ENCODE measurements at places on chromosomes 12 and 14.
A peak's percentile ranks its signal among the peaks of the same experiment; 100 is the strongest.

- no peak for DNase-seq
Measured at GRCh38 chr12:125983784-125984500, 918.7 kb downstream of the AACS start.

GRCh38 chr12:82803201-82803600, 116.5 kb downstream of the TMTC2 start:
- DNase-seq, result no peak

DNA sequence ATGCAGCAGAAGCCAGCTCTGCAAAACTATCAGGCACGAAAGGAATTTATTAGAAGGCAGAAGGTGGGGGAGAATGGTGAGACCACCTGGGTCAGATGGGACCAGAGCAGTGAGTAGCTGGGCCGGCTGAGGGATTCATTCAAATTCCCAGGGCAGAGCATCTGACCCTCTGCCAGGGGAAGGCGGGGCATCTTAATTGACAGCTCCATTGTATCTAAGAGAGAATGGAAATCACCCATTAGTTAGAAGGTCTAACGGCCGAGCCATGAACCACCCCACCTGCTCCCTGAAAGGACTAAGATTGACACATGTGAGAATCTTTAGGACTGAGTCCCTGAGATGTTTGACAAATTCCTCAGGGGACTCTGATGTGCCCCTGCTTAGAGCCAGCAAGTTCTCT, 83.7 kb downstream of the PHETA1 start:
- DNase-seq, result no peak

- no peak for DNase-seq
Measured at GRCh38 chr14:75310295-75311111, 31.9 kb downstream of the FOS start.

DNA sequence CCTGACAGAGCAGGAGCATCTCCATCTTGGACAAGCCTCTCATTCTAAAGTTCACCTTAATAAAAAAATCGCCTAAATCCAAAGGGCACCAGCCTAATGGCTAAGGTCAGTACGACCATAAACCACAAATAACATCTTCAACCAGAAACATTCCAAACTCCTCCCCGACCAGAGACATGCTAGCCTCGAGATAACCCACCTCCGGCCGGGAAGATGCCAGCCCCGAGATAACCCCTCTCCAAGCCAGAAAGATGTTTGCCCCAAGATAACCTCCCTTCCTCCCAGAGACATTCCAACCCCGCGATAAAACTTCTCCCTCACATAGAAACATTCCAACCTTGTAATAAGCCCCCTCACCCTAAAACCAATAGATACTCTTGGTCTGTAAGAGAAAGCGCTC, 86.8 kb upstream of the PKP2 start:
- DNase-seq, result no peak

DNA sequence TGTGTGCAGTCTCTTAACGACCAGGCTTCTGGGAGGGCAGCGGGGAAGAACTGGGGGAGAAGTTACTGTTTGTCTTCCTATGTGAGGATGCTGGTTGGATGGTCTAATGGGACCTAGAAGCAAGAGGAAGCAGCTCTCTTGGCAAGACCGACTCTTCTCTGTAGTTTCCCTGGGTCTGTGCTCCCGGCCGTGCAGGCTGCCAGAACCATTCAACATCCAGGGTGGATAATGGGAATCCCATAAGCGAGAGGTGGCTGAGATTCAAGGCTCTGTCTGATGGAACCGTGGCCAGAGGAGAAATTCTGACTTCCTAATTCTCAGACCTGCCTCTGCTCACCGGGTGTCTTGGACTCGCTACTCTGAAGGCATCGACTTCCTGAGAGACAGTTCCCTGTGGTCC, 561.0 kb upstream of the TBX3 start:
- no peak for DNase-seq

DNA sequence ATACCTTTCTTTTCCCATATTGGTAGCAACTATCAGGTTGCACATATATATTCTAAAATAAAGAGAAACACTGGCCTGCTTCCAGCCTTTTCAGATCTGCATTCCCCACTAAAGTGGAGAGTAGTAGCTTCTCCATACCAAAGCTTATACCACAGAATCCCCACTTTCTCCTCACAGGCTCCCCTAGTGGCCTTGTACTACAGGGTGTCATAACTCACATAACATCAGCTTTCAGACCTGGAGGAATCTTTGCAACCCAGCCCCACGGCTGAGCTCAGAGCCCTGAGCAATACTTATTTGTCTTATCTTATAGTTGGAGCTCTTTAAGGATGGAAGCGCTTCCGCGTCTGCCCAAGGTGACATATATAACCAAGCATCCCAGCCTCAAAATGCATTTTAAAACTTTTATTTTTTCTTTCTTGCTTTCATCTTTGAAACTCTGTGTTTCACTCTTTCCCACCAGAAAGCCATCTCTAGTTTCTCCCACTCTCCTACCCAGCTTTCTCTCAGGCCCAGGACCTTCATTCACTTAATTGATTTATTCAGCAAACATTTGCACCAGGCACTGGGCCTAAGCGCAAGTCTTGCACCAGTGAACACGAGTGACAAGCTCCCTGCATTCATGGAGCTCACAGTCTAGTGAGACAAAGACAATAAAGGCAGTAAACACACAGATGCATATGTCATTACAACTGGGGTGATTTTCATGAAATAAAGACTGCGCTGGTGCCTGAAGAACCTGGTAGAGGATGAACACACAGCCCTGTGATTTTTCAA, 254.7 kb downstream of the IPO8 start:
- no peak for DNase-seq

- peak; percentile 36 for DNase-seq
Measured at GRCh38 chr12:117587631-117588287, 226.3 kb upstream of the NOS1 start.

DNA sequence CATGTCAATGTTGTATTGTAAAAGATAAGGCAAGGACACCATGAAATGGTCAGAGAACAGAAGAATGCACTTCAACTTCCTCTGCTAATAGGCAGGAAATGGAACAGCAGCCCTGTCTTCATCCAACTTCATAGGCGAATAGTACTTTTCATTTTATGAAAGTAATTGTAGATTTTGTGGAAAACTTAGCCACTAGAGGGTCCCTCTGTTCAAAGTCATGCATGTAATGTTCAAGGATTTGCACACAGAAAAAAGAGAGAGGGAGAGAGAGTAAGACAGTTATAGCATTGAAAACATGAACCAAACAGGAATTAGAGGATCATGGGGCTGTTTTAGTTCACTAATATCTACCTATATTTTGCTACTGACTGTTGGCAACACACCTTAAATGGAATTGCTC, 172.2 kb downstream of the FLRT2 start:
- no peak for DNase-seq

DNA sequence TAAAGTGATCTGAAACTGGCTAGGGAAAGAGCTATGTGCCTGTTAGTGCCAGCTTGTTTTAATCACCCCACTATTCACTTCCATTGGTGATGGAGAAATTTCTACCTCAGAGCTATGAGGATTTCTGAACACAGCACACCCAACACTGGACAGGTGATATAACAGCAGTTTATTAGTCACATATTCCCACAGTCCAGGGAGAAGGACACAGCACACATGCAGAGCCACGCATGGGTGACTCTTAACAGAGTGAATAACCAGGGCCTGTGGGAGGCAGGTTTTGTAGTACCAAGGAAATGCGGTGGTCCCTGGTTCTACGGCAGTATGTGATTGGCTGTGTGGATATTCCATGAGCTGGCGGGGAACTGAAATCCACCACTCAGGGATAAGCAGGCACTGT, 455.1 kb downstream of the BTG1 start:
- no peak for DNase-seq

DNA sequence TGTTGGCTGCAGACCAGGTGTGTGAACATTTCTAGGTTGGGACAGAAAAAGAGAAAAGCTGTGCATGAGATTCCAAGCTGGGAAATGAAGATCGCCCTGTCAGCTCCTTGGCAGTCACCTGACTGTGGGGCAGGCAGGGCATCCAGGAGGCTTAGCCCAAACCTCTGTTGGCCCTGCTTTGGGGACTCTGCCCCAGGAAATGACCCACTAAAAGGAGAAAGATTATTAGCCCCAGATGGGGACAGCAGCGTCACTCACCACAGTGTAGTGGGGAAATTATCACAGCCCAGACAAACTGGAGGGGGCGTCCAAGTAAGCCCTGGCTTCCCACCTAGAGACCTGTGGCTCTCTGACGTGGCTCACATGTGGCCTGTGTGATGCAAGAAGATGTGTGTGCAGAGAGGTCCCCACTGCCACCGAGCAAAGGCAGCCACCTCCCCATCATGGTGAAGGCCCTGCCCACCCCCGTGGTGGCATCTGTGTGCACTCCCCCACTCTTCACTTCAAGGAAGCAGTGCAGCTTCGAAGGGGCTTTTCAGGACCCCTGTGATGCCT, 39.1 kb downstream of the DIO3 start:
- DNase-seq, result no peak

DNA sequence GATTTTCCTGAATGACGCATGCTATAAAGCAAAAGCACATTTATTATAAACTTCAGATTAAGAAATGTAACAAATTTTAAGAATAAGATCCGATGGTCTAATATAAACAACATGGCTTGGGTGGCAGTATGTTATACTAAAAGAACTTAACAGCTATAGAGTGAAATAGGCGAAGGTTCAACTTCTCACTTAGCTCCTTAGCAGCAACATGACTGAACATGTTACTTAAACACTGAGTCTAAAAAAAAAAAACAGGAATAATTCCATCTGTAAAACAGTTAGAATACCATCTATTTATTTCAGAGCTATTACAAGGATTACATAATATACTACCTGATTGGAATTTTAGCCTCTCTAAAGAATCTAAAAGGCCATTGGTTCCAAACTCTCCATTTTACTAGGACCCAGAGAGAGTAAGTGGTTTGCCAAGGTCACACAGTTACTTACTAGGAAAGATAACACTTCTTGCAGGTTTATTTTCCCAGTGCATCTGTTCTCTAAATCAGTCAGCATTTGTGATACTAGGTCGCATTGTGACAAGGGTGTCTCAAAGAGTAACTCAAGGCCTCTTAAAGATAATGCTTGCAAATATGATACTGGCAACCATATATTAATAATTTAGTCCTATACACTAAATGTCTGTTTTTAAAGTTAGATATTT, 14.8 kb downstream of the OSBPL8 start:
- no peak for DNase-seq

DNA sequence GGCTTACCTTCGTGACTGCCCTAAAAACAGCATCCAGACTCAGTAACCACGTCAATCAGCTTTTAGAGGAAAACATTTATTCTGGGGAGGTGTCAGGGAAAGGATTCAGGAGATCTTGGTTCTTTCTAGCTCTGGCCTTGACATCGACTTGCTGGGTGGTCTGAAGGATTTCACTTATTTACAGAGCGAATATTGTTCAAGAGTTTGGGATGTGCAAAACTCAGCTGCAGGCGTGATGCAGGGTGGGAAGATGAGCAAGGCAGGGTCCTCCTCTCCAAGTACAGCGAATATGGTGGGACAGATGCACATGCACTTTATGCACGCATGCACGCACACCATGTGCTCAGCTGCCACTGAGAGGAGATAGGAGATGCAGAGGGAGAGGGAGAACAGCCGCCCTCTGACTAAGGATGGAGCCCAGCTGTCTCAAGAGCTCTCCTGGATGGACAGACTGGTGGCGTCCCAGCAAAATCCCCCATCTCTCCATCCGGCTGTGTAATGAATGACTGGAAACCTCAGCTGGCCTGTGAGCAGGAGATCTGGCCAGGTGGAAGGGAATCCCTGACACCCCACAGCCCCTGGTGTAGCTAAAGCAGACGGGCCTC, 24.4 kb upstream of the BDKRB1 start:
- no peak for DNase-seq

All from stimulated activated CD4-positive, alpha-beta T cell treated with anti-CD3 and anti-CD28 coated beads, Interleukin-2, amount 100 ng/mL, for 48 hours (primary cell).